NCI-H446 treated with DMSO at 0.1 percent for 48 hours (cell line): ENCODE measurements at places on chromosomes 5 and 9.

- DNase-seq = no peak
Measured at GRCh38 chr5:157219491-157220271, 39.0 kb downstream of the ITK start.

DNA sequence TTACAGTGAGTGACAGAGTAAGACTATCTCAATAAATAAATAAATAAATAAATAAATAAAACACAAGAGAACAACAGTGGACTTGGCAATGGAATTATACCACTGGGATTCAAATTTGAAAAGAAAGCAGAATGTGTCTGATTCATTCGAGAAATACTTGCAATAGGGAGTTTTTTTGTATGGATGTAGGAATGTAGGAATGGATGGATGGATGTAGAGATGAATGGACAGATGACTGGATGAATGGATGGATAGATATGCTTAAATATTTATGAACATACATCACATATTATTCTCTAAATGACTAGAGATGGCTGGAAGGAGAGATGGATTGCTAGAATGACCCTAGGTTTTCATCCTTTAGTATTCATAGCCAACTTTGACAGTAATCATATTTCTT, 22.0 kb upstream of the CEMIP2 start:
- DNase-seq = no peak

GRCh38 chr9:7205806-7206205, 448.0 kb downstream of the KDM4C start:
- DNase-seq = no peak

DNA sequence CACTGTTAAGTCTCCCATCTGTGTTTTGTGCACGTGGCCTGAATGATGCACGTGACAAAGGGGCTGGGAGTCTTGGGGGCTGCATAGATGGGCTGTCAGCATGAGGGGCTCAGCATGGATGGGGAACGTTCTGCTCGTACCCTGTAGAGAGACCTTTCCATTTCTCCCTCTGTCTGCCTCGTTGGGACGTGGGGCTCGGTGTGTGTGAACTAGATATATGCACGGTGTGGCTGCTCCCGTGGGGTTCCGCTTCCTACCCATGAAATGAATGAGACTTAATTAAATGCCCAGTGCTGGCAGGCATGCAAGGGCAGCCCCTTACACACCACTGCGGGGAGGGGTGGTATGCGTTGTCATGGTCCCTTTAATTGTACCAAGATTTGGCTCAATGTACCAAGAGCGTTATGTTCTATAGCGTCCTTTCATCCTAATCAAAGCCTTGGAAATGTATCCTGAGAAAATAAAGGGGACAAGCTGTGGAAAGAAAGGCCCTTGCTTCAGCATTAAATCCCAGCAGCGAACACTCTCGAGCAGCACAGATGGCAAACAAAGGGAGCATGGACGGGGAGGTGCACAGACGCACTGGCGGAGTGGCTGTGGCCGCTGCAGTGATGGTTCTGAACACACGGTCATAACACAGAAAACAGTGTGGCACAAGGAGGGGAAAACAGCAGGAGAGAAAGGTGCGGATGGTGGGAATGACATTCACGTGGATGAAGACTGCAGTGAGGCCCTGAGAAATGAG, 66.8 kb downstream of the RASGEF1C start:
- no peak for DNase-seq

GRCh38 chr5:151357792-151358191, 10.4 kb upstream of the SLC36A2 start:
- DNase-seq = no peak

GRCh38 chr9:69985971-69986370, 57.7 kb upstream of the MAMDC2 start:
- no peak for DNase-seq

DNA sequence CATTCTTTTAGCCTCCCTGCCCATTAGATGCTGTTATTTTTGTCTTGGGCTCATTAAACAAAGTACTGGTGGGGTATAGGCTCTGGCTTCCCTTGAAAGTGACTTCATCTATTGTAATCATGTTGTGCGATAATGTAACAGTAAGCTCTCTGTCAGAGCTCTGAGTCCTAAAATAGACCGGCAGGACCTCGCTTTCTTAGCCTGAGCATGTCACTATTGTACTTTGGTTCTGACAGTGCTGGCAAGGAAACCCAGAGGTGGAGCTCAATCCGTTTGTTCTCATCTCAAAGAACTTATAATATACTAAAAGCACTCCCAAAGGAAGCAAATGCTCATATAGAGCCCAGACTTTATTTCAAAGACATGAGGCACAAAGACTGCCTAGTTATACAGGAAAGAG, 339.1 kb upstream of the CCNH start:
- no peak for DNase-seq

GRCh38 chr5:142544946-142545649, 140.8 kb downstream of the FGF1 start:
- DNase-seq = no peak
